ENCODE measurements at places on chromosomes 5 and 9. TPM values are rescaled to one million over a fixed set of nuclear protein-coding genes. Genes with fewer than 3 reads are reported as not detected.
A peak's percentile ranks its signal among the peaks of the same experiment; 100 is the strongest.

DNA sequence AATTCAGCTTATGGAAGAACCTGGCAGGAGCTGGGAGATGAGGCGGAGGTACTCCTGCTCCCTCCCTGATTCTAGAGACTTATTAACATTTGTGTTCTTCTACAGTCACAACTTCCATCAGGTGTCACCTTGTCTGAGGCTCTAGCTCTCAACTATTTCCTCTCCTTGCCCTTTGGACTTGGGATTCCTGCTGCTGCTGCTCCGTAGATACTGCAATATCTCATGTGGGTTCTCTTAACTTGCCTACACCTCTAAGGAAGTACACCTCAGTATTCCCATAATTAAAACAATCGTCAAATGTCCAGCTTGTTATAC is 21.2 kb downstream of the ANXA1 start:
- H3K4me3 ChIP-seq: no peak overlapping the region
- no peaks in the 10 kb centered on the region for H3K27me3 ChIP-seq
- peaks cover 42% of the 10 kb centered on the region for H3K36me3 ChIP-seq
- DNase-seq: no peak

GRCh38 chr5:73625944-73626811 is at the start of gene ARHGEF28:
TSS of gene ARHGEF28 (plus strand) at chr5:73626196. CDS start at chr5:73684852, 58,656 bp downstream.
- H3K27ac ChIP-seq: peak within 1 kb of the TSS; percentile 89
- H3K4me1 ChIP-seq: peaks cover 29% of the 10 kb centered on the region

DNA sequence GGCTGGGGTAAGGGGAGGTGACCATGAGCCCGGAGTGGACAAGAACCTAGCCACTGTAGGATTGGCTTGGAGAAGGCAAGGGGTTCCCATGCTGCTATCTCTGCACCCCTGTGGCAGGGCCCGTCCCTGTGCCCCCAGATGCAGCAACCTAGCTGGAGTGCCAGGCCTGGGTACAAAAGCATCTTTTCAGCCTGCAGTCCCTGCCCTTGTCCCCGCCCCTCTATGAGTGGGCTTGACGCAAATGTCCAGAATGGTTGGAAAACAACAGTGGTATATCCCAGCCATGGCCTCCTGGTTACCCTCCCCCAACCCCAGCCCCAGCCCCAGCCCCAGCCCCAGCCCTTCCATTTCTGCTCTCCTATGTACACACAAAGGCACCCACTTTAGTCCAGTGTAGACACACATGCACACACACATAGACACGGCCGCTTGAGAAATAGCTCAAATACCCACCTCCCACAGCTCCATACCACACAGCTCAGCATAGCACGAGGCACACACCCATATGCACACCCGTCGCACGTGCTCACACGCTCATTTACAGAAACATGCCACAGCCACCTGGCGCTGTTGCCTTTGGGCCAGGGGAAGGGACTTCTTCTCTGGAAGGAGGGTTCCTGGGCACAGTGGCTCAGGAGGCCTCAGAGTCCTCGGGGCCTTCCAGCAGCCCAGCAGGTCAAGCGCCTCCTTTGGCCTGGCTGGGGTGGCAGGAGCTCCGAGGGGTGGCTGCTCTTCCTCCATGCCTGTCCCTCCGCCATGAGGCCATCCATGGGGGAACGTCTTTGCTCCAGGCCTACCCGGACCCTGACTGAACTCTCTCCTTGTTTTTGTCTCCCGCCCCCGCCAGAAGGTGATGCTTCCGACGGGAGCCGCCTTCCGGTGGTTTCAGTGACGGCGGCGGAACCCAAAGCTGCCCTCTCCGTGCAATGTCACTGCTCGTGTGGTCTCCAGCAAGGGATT is 34.1 kb downstream of the CXXC5 start:
- H3K36me3 ChIP-seq: peaks cover 80% of the 10 kb centered on the region
- H3K27ac ChIP-seq: no peak overlapping the region
- no peak for DNase-seq
- no peaks in the 10 kb centered on the region for H3K4me1 ChIP-seq

DNA sequence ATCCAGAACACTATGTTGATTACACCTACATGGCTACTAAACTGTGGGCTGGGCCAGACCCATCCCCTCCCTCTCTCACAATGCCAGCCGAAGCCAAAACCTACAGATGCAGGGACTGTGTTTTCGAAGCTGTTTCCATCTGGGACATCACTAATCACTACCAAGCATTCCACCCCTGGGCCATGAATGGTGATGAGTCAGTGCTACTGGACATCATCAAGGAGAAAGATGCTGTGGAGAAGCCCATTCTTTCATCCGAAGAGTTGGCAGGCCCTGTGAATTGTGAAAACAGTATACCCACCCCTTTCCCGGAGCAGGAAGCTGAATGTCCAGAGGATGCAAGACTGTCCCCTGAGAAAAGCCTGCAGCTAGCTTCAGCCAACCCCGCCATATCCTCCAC is 65.0 kb downstream of the ZNF462 start:
- H3K36me3 ChIP-seq: peaks cover 87% of the 10 kb centered on the region
- H3K4me1 ChIP-seq: no peaks in the 10 kb centered on the region
- H3K27me3 ChIP-seq: no peaks in the 10 kb centered on the region
- no peak for DNase-seq
- no peak overlapping the region for H3K27ac ChIP-seq

GRCh38 chr9:107067739-107068416 is 204.9 kb downstream of the ZNF462 start:
- no peaks in the 10 kb centered on the region for H3K27me3 ChIP-seq
- no peak overlapping the region for H3K4me3 ChIP-seq
- H3K4me1 ChIP-seq: no peaks in the 10 kb centered on the region
- no peak overlapping the region for H3K27ac ChIP-seq
- DNase-seq: no peak

DNA sequence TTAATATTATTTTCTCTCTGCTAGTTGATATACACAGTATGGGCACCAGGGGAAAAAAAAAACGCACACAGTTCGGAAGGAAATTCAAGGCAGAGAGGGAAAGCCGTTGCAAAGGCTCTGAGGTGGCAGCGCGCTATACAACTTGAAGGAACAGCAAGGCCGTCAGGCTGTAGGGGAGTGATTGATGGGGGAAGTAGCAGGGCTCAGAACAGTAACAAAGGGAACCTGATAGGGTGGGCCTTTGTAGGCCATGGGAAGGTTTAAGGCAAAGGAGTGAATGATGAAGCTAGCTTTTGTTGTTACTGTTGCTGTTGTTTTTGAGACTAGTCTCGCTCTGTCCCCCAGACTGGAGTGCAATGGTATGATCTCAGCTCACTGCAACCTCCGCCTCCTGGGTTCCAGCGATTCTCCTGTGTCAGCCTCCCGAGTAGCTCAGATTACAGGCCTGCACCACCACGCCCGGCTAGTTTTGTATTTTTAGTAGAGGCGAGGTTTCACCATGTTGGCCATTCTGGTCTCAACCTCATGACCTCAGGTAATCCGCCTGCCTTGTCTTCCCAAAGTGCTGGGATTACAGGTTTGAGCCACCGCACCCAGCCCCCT is 27.0 kb downstream of the AQP7 start:
- H3K27ac ChIP-seq: no peak overlapping the region
- no peaks in the 10 kb centered on the region for H3K36me3 ChIP-seq
- DNase-seq: no peak
- no peaks in the 10 kb centered on the region for H3K27me3 ChIP-seq

- H3K4me1 ChIP-seq: no peaks in the 10 kb centered on the region
- H3K27ac ChIP-seq: no peak overlapping the region
- no peak overlapping the region for H3K4me3 ChIP-seq
- H3K36me3 ChIP-seq: no peaks in the 10 kb centered on the region
- H3K27me3 ChIP-seq: no peaks in the 10 kb centered on the region
- peak; percentile 68 for DNase-seq
Observed at GRCh38 chr9:82961504-82962125, 101.3 kb downstream of the RASEF start.

GRCh38 chr9:126219166-126219565 is 107.5 kb upstream of the MVB12B start:
- no peaks in the 10 kb centered on the region for H3K36me3 ChIP-seq
- no peaks in the 10 kb centered on the region for H3K4me1 ChIP-seq
- no peak overlapping the region for H3K27ac ChIP-seq

UBAP1 gene
- total RNA-seq: 15.3 TPM

- no peaks in the 10 kb centered on the region for H3K27me3 ChIP-seq
- H3K4me1 ChIP-seq: peaks cover 34% of the 10 kb centered on the region
- no peak for DNase-seq
- H3K4me3 ChIP-seq: no peak overlapping the region
Observed at GRCh38 chr9:83431101-83432060, 106.8 kb downstream of the FRMD3 start.

DNA sequence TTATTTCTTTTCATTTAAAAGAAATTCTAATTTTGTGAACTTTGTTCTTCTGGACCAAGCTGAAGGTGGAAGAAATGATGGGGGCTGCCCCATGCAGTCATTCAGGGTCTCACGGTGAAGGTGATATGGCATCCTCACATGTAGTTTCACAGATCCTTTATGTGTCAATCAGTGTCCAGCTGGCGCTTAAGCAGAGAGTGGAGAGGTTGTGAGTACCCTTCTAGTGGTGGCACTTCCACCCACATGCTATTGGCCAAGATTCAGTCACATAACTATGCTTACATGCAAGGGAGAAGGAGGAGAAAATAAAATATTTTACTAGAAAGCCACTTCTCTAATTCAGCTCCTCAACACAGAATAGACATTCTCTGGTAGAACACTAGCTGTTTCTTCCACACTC is 34.7 kb downstream of the PLPPR1 start:
- no peak overlapping the region for H3K27ac ChIP-seq
- no peak for DNase-seq
- no peaks in the 10 kb centered on the region for H3K27me3 ChIP-seq
- H3K4me1 ChIP-seq: no peaks in the 10 kb centered on the region
- H3K36me3 ChIP-seq: no peaks in the 10 kb centered on the region

- H3K27ac ChIP-seq: no peak overlapping the region
- DNase-seq: no peak
- H3K27me3 ChIP-seq: peaks cover 11% of the 10 kb centered on the region
- no peak overlapping the region for H3K4me3 ChIP-seq
Observed at GRCh38 chr9:137237759-137238726, 3.0 kb upstream of the TUBB4B start.

LCN12 gene
- total RNA-seq: not detected

- H3K4me1 ChIP-seq: peaks cover 12% of the 10 kb centered on the region
- no peak for DNase-seq
- H3K27me3 ChIP-seq: no peaks in the 10 kb centered on the region
- H3K27ac ChIP-seq: no peak overlapping the region
Observed at GRCh38 chr9:104882566-104882965, 45.4 kb downstream of the ABCA1 start.

DNA sequence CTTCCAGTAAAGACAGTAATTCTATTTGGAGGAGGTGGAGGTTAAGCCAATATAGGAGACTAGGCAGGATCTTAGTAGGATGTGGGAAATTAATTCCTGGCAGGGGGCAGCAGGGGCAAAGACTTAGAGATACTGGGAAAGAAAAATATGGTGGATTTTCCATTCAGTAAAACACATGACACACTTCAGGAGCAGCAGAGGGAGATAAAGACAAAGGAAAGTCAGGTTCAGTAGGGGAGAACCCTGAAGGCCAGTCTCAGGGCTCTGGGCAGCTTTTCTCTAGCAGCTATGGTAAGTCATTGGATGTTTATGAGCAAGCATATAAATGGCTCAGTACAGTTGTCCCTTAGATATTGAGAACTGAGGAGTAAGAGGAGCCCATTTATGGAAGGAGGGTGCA is 105.5 kb downstream of the PJA2 start:
- no peak for DNase-seq
- H3K27ac ChIP-seq: no peak overlapping the region

GRCh38 chr5:175539936-175540335 is 61.6 kb downstream of the SFXN1 start:
- DNase-seq: peak; percentile 7
- no peaks in the 10 kb centered on the region for H3K36me3 ChIP-seq
- no peaks in the 10 kb centered on the region for H3K4me1 ChIP-seq
- no peak overlapping the region for H3K27ac ChIP-seq

DNA sequence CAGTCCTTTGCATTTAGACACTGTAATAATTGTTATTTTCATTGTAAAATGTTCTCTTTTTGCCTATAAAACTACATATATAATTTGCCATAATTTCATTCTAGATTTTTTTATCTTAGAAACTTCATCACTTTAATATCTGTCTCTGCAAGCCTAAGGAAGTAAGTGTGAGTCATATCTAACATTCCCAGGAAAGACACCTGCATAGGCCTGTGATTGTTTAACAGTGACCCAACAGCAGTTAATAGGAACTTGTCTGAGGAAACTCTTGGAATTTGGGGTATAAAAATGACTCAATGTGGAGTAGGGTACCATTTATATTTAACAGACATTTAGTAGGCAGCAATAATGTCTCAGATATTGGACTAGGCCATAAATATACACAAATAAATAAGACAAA is 229.2 kb upstream of the FAM174A start:
- H3K4me3 ChIP-seq: no peak overlapping the region
- H3K27ac ChIP-seq: no peak overlapping the region
- H3K27me3 ChIP-seq: no peaks in the 10 kb centered on the region
- DNase-seq: no peak
- no peaks in the 10 kb centered on the region for H3K36me3 ChIP-seq
- no peaks in the 10 kb centered on the region for H3K4me1 ChIP-seq

PCDHB2 gene
- total RNA-seq: 7.6 TPM

PKN3 gene
- total RNA-seq: 13.6 TPM

- no peaks in the 10 kb centered on the region for H3K36me3 ChIP-seq
- H3K4me3 ChIP-seq: no peak overlapping the region
- H3K4me1 ChIP-seq: peaks cover 9% of the 10 kb centered on the region
- no peak for DNase-seq
- no peaks in the 10 kb centered on the region for H3K27me3 ChIP-seq
Observed at GRCh38 chr9:113523421-113524141, 60.1 kb downstream of the RGS3 start.

- no peaks in the 10 kb centered on the region for H3K36me3 ChIP-seq
- H3K4me1 ChIP-seq: no peaks in the 10 kb centered on the region
- H3K27me3 ChIP-seq: no peaks in the 10 kb centered on the region
- no peak for DNase-seq
- no peak overlapping the region for H3K4me3 ChIP-seq
- H3K27ac ChIP-seq: no peak overlapping the region
Observed at GRCh38 chr9:37324261-37324683, 98.2 kb upstream of the GRHPR start.

GRCh38 chr5:31225118-31225517 is 31.6 kb downstream of the CDH6 start:
- no peaks in the 10 kb centered on the region for H3K4me1 ChIP-seq
- peak; percentile 1 for DNase-seq
- no peak overlapping the region for H3K27ac ChIP-seq
- H3K36me3 ChIP-seq: no peaks in the 10 kb centered on the region

GRCh38 chr5:128007939-128008338 is 75.6 kb upstream of the SLC12A2 start:
- no peak overlapping the region for H3K4me3 ChIP-seq
- no peak for DNase-seq

GRCh38 chr5:756865-757345 is 27.6 kb downstream of the ZDHHC11B start:
- peaks cover 56% of the 10 kb centered on the region for H3K27me3 ChIP-seq
- no peak overlapping the region for H3K27ac ChIP-seq
- no peaks in the 10 kb centered on the region for H3K36me3 ChIP-seq
- 0 out of 2 replicates have a peak, but pooled peaks cover 3% of the 10 kb centered on the region for H3K4me1 ChIP-seq
- no peak overlapping the region for H3K4me3 ChIP-seq

GRCh38 chr9:127116957-127117356 is 5.5 kb downstream of the ANGPTL2 start:
- no peaks in the 10 kb centered on the region for H3K36me3 ChIP-seq
- peaks cover 18% of the 10 kb centered on the region for H3K4me1 ChIP-seq
- DNase-seq: no peak
- no peak overlapping the region for H3K27ac ChIP-seq
- no peak overlapping the region for H3K4me3 ChIP-seq
- no peaks in the 10 kb centered on the region for H3K27me3 ChIP-seq
